ENCODE measurements at places on chromosomes 6 and 20.

DNA sequence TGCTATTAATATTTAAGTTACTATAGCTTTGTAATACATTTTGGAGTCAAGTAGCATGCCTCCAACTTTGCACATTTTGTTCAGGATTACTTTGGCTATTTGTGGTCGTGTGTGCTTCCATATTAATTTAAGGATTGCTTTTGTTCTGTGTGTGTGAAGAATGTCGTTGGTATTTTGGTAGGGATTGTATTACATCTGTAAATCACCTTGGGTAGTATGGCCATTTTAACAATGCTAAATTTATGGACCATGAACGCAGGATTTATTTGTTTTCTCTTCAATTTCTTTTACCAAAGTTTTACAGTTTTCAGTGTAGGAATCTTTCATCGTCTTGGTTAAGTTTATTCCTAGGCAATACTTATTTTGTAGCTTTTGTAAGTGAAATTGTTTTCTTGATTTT is 758.0 kb downstream of the FRK start:
- DNase-seq, result no peak

GRCh38 chr6:144352331-144352730 is 67.2 kb downstream of the UTRN start:
- peak; percentile 73 for DNase-seq

GRCh38 chr6:152669895-152670294 is 27.8 kb upstream of the MYCT1 start:
- DNase-seq, result peak; percentile 71

DNA sequence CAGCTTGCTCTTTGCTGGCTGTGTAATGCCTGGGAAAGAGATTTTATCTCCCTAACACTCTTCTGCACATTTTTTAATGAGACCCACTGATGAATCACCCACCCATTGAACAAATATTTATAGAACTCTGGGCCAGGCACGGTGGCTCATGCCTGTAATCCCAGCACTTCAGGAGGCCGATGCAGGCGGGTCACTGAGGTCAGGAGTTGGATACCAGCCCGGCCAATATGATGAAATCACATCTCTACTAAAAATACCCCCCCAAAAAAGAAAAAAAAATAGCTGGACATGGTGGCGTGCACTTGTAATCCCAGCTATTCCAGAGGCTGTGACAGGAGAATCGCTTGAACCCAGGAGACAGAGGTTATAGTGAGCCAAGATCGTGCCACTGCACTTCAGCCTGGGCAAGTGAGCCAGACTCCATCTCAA is 82.1 kb upstream of the SIRPA start:
- peak; percentile 91 for DNase-seq

GRCh38 chr6:96939007-96939805 is 14.7 kb downstream of the KLHL32 start:
- DNase-seq, result peak; percentile 62

DNA sequence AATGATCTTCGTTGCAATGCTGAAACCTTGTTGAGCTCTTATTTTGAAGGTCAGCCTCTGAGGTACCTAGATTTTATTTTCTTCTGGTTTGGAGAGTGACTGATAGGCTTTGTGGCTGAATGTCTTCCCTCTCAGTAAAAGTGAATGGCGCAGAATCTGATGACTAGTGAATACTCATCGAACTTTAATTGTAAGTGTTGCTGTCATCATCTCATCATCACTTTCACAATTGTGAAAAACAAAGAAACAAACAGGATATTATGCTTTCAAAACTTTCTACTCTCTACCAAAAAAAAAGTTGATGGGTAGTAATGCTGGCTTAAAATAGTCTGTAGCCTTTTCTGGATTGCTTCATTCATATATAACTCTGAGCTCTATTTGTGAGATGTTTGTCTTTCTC is 239.5 kb upstream of the RAB32 start:
- no peak for DNase-seq

- DNase-seq, result no peak
Observed at GRCh38 chr6:151340219-151340978, 51.0 kb downstream of the ZBTB2 start.

DNA sequence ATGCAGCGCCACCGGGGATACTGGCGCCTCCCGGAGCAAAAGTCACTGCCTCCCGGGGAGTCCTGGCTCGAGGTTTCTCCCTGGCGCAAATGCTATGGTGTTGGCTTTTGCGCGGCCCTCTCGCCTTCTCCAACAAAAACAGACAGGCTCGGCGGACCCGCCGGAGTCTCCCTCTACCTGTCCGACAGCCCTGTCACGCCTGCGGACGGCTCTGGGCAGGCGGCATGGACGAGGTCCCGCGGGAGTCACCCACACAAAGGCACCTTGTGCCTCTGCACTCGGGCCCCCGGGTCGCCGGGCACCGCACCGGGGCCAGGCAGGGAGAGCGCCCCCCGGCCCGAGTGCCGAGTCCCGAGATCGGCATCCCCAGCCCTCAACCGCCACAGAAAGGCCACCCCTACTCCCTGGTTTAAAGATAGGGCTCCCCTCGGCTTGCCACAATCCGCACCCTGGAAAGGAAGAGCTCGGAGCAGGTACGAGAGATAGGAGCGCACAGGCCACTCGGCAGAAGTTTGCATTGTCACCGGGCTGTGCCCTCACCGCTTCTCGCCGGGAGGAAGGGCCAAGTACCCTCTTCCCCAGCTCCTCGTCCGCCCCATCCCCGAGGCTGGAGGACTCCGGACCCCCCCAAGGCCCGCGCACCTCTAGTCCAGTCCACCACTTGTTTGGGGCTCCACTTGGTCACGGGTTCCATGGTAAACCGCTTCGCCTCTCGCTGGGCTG is 903 bp downstream of the CNKSR3 start:
- DNase-seq, result peak; percentile 42

GRCh38 chr6:167127785-167128531 is 5.1 kb downstream of the CCR6 start:
- no peak for DNase-seq

DNA sequence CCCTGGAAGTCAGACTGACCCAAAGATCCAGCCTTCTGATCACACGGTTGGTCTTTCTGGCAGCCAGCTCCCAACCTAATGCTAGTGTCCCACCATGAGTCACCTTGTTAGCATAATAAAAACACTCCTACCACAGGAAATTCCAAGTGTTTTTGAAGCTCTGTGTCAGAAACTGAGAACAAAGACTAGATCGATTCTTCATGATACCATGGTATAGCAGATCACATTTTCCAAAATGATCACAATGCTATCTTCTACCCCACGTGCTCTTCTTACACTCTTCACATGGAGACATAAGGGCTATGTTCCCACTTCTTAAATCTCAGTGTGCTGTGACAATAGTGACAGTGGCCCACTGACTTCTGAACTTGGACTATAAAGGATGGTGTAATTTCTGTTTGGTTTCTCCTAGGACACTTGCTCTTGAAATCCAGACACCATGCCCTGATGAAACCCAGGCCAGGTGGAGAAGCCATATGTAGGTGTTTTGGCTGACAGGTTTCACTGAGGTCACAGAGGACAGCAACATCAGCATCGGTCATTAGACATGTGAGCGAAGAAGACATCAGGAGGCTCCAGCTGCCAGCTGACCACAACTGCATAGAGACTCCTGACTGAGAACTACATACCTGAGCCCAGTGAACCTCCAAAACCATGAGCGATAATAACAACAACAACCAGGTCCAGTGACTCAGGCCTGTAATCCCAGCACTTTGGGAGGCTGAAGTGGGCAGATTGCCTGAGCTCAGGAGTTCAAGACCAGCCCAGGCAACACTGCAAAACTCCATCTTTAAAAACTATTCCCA is 57.5 kb downstream of the MKKS start:
- peak; percentile 81 for DNase-seq

DNA sequence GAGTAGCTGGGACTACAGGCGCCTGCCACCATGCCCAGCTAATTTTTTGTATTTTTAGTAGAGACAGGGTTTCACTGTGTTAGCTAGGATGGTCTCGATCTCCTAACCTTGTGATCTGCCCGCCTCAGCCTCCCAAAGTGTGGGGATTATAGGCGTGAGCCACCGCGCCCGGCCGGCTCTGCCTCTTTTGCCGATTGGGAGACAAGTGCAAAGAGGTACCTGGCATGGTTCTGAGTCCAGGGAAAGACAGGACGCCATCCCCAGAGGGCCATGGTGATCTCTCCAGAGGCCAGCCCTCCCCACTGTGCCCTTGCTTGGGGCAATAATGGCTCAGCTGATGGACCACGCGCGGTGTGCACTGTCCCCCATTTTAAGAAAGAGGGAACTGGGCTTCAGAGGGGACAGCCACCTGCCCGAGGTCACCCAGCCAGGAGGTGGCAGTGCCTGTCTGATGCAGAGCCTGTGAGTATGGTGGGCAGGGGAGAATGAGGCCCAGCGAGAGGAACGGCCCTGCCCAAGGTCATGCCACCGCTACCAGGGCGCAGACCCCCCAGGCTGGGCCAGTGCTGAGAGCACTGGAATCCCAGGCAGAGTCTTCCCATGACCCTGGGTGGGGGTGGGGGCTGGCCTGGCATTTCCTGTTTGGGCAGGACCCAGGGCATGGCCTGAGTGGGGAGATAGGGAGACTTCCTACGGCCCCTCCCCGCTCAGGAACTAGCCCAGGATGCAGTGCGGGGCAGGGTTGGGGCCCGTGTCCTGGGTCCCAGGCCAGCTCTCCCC is 61.0 kb downstream of the SNAI1 start:
- no peak for DNase-seq

DNA sequence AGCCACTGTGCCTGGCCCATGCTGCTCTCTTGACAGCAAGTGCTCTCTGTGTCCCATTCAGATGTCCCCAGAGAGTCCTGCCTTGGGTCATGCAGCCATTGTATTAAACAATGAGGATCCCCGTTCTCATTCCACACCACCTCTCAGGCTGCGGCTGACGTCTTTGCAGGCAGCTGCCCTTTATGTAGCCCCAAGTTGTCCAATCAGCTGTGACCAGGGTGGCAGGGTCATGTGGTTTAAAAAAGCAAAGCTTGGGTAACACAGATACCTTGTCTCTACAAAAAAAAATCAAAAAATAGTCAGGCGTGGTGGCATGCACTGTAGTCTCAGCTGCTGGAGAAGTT is 13.2 kb downstream of the GCNT2 start:
- no peak for DNase-seq

DNA sequence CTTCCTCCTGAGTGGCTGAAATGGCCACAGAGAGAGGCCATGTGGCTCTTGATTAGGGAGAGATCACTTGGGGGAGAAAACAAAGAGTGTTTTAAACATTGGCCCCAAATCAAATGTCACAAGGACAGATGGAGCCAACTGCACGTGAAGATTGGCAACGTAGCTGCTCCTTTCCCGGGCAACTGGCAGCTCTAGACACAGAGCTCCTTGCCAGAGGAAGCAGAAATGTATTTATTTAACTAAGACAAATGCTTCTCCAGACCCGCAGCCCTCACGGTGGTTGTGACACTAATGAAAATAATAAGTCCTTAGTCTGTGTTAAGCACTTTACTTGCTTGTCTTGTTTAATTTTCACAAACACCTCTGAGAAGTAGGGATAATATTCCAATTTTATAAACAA is 49.6 kb upstream of the DSN1 start:
- no peak for DNase-seq

DNA sequence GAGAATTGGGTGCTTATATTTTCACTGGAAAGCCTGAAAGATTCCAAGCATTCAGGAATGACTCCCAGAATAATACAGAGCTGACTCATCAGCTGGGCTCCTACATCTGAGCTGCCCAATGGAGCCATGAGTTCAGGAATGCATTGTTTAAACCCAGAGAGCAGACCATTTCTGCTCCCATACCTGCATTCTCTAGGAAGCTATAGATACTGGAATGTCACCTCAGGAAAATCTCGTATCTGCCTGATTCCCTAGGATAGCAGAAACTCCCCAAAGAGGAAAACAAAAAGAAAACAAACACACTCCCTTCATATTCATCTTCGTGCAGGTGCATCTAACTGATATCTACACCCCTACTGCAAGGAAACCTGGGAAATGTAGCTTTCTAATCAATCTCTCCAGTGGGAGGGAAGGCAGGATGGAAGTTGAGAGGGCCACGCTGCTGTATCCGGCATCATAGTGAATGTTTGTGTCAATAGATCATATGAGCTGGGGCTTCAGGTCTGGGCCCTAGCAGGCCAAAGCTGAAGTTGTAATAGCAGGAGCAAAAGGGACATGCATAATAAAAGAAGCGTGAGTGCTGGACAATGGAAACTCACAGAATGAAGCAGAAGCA is 8.2 kb upstream of the SLC2A12 start:
- peak; percentile 58 for DNase-seq

DNA sequence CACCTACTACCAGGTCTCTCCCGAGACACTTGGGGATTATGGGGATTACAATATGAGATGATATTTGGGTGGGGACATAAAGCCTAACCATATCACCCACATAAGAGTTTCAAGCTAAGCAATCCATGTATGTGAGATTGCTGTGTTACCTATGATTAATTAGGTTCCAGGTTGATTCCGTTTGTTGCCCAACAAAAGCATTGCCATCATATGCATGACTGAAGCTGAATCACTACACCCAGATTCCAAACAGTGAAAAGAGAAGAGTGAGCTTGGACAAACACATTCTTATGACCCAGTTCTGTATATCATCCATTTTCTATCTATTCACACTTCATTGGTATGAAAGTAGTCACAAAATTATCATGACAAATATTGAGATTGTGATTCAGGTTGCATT is 952.5 kb upstream of the MAN1A1 start:
- no peak for DNase-seq

DNA sequence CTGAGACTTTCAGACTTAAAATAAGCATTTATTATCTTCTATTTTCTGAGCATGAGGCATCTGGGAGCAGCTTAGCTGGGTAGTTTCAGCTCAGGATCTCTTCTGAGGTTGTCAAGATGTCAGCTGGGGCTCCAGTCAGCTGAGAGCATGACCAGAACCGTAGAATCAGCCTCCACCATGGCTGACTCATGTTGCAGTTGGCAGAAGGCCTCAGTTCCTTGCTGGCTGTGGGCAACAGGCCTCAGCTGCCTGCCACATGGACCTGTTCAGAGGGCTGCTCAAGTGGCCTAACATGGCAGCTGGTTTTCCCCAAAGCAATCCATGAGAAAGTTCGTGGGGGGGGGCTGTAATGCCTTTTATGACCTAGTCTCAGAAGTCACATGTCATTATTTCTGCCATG is 142.3 kb downstream of the LY86 start:
- DNase-seq, result peak; percentile 85

DNA sequence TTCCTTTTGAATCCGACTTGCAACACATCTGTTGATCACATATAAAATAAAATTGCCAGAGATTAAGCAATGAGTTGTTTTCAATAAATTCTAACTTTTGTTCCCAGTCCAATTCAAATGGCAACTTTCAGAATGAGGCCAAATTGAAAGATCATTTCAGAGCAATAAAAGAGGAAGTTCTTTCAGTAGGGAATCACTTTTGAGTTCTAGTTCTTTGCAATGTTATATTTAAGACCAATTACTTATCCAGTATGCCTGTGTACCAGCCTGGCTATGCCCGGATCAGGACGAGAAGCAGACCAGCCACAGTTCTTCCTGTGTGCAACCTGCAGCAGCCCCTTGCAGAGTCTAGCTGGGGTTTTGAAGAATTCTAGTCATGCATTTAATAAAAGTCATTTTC is 232.5 kb downstream of the BTBD9 start:
- no peak for DNase-seq
